Left ventricle myocardium superior (tissue), 1 donor: ENCODE measurements at places on chromosomes 12 and 14. TPM values are rescaled to one million over a fixed set of nuclear protein-coding genes. Genes with fewer than 3 reads are reported as not detected.
A peak's percentile ranks its signal among the peaks of the same experiment; 100 is the strongest.

- no peak for DNase-seq
These were observed 13.5 kb upstream of the GPATCH2L start for GRCh38 chr14:76138119-76138757.

- no peak for DNase-seq
These were observed 825.9 kb downstream of the SLC16A7 start for GRCh38 chr12:60421741-60422140.

- no peak for DNase-seq
These were observed 8.4 kb downstream of the KCNH3 start for GRCh38 chr12:49547090-49547690.

- no peak for DNase-seq
These were observed 208.9 kb downstream of the PAH start for GRCh38 chr12:102708108-102708507.

- DNase-seq: no peak
These were observed 87.2 kb upstream of the FGD4 start for GRCh38 chr12:32312049-32312670.

DNA sequence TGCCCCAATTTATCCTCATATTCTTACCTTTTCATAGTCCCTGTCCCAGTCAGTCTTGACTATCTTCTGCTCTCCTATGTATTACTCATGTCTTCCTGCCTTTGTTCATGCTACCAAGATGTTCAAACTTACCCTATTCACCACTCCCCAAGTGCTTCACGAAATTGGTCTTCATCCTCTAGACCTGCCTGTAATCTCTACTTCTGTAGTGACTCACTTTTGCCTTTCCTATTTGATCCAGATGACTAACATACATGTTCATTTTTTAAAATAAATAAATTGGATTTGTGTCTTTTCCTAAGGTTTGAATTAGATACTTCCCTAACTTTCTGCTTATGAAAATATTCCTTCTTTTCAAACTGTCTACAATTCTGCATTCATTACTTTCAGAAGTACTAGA lies 107.7 kb upstream of the PPM1H start:
- DNase-seq: no peak

DNA sequence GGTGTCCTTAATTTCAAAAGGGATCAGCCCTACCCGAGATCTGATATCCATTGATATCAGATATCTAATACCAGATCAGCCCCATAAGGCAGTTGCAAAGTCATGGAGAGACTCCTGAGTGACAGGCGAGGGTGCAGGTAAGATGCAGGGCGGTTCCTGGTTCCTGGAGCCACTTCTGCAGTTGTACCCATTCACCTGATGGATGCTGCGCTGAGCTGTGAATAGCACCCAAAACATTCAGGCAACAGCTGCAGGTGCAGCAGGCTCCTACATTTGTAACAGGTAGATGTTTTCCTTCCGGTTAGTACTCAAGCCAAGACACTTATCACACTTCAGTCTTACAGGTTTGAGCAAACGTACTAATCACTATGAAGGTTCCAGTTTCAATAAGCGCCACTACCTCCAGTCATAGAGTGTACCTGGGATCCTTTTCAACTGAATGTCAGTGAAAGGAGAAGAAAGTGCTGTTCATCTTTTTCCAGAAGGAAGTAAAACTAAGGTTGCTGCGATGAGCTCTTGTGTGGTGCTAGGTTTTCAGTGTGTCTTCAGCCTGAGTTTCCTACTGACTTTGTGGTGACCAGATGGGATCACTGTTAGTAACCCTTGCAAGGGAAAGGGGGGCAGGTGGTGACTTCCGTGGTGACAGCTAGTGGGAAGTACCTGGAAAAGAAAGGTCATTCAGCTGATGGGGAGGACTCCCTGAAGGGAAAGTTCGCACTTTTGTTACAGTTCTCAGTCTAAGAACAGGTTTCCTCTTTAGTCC lies 1.9 kb downstream of the ATP6V0A2 start:
- DNase-seq: no peak

DNA sequence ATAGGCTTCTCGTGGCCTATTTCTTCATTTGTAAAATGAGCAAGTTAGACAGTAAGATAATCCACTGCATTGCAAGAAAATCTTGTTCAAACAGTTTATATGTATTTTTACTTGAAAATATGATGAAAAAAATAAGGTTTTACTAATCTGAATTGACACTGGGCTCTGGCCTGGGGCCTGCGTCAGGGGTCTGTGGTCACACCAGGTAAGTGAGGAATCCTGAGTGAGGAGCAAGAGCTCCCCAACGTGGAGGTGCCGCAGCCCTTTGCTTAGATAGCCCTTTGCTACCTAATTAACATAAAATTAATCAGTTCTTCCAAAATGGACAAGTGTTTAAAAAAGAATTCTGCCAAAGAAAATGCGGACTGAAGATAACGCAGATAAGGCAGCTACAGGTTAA lies 39.1 kb upstream of the STAB2 start:
- no peak for DNase-seq

- no peak for DNase-seq
These were observed 416.6 kb downstream of the ZFP36L1 start for GRCh38 chr14:68376067-68376779.

GRCh38 chr14:90522571-90523191 lies 125.9 kb downstream of the CALM1 start:
- peak; percentile 62 for DNase-seq

DNA sequence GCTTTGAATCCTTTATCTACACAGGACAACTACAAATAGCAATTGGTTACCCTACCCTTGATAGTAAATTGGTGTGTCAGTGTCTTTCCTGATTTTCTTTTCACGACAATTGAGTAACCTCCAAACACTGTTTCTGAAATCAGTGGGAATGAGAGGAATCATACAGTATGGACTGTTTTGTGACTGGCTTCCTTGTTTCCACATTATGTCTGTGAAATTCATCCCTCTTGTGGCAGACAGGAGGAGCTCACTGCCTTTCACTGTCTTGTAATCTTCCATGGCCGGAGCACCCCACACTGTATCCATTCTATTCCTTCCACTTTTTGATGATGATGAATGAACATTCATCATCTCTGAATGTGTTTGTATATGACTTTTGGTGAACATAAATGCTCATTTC lies 164.0 kb upstream of the PZP start:
- no peak for DNase-seq

DNA sequence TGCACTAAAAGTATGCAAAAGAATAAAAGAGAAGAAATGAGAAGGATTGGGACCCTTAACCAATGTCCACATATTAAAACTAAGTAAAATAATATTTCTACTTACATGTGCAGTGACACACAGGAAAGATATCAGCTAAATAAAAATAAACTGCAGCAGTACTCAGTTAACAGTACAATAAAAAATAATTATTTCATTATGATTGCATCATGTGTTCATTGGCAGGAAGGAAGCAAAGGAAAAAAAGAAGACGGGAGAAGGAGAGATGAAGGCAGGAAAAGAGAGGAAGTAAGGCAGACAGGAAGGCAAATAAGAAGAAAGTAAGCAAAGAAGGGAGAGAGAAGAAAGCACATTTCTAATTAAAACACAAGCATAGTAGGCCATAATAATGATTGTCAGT lies 33.0 kb downstream of the RASSF9 start:
- no peak for DNase-seq

DNA sequence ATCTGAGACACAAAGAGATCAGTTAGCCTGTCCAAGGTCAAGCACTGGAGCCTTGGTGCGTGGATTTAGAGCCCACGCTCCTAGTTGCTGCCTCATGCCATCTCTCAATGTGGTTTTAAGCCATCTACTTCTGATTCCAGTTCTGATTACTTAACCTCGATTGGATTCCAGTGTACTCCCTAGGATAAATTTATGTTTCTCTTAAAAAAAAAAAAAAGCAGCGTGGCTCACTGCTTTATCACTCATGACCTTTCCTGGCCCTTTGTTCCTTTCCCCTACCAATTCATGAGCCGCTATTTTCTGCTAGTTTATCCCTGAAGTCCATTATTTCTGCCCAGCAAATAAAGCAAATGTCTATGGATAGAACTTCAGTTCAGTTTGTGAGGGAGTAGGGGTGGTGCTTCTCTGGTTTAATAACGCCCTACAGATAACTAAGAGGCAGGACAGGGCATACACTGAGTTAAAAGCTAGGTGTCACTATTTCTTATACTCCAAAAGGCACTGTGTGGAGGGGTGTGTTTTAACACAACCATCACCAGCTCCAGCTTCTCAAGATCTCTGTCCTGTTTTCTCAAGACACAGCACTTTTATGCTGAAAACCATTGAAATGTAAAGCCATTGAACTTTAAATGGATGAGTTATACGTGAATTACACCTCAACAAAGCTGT lies 9.8 kb upstream of the PARP11 start:
- DNase-seq: no peak

- no peak for DNase-seq
These were observed 171.9 kb downstream of the EMP1 start for GRCh38 chr12:13368431-13368830.

- DNase-seq: no peak
These were observed 12.1 kb downstream of the ETV6 start for GRCh38 chr12:11661491-11662089.

GRCh38 chr12:74906224-74906623 lies 303.4 kb downstream of the KCNC2 start:
- DNase-seq: no peak

GRCh38 chr12:128745772-128746689 lies 77.7 kb downstream of the SLC15A4 start:
- no peak for DNase-seq

GRCh38 chr14:95943699-95944098 lies 67.1 kb downstream of the TUNAR start:
- no peak for DNase-seq

DNA sequence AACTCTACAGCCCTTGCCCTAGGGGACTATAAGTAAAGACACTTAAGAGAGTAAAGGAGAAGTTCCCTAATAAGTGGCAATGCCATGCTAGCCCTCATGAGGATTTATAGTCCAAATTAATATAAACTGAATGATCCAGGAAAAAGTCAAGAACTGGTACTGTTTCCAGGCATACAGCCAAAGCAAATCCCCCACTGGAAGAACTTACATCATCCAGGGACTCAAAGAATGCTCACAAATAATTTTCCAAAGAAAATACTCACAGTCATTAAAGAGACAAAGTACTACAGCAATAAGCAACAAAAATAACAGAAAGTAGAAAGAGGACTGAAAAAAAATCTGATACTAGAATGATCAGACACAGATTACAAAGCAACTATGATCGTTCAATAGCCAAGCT lies 79.7 kb upstream of the RAP1B start:
- DNase-seq: no peak

DNA sequence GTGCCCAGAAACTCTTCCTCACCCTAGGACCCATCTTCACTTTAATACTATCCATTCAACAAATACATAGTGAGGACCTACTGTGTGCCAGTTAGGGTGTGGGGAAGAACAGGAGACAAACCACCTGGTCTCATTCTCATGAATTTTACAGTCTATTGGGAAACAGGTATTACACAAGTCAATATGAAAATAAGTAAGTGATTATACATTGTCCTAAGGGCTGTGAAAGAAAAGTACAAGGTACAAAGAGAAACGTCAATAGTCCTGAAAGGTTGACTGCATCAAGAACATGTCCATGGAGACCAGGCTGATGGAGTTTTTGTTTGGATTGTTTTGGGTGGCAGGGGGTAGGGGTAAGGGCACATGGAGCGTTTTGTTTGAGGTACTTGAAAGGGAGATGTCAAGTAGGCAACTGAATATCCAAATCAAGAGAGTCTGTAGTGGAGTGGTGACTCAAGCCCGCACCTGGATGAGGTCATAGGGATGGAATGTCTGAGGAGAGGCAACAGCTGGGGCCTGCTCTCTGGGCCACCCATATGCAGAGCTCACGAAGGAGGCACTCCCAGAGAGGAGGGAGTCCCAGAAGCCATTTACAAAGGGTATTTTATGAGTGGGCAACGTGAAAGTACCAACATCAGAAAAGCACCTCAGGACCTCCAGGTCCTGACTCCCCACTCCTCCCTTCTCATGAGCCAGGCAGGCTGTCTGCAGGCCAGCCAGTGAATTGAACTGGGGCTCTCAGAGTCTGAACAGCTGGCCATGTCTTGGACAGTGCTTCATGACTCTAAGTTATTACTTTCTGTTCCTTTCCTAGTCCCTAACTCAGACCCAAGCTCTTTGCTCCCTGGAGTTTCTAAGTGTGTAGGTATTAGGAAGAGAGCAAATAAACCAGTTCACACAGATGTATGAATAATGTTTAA lies 272.0 kb downstream of the ZFP36L1 start:
- DNase-seq: no peak

DNA sequence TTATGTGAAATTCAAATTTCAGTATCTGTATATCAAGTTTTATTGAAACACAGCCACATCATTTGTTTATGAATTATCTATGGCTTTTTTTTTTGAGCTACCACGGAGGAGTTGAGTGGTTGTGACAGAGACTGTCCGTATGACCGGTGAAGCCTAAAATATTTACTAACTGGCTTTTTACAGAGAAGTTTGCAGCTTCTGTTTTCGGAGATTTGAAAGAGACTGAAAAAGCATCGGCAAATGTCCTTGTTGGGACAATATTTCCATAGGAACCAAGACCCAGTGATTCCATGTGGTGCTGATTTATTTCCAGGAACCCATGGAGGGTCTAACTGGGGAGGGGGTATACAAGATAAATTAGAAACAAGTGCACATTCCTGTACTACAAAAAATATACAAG lies 56.2 kb downstream of the RGS6 start:
- no peak for DNase-seq

DNA sequence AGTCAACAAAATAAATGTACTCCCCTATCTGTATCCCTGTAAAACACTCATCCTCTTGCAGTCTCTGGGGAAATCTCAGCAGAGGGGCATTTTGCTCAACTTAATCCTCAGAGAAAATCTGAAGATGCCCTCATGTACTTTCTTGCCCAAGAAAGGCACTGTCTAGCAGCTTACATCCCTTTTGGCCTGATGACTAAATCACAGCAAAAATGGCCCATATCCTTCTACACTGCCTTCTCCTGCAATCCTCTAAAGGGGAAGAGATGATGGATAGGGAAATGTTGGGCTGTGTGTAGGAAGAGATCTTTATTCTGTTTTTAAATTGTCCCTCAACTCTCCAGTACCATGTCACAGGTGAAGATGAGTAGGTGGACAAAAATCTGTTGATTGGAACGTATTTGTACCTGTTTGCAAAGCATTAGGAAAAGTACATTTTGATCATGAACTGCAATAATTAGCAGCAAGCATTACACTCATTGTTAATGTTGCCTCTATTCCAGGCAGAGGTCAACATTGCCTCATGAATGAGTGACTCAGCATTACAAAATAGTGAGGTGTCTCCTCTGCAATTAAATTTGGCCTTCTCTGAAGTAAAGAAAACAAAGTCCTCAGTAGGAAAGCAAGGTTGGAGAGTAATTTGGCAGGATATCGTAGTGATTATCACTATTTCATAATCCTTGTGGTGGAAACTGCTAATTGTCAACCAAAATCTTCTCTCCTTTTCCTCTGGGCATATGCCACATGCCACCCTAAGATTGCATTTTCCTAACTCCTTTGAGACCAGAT lies 172.4 kb upstream of the CAND1 start:
- DNase-seq: no peak

The RAB15 gene
- total RNA-seq: 9.0 TPM

The INF2 gene
- 30.4 TPM for total RNA-seq

The CISTR gene
- total RNA-seq: 2.4 TPM

The GDF3 gene
- total RNA-seq: not detected

The RNASE7 gene
- total RNA-seq: not detected

The BHLHE41 gene
- total RNA-seq: 35.9 TPM

The PLCZ1 gene
- total RNA-seq: not detected

The HECTD4 gene
- 20.2 TPM for total RNA-seq

The B4GALNT1 gene
- 5.1 TPM for total RNA-seq
